ENCODE measurements at places on chromosomes 7 and 10.

DNA sequence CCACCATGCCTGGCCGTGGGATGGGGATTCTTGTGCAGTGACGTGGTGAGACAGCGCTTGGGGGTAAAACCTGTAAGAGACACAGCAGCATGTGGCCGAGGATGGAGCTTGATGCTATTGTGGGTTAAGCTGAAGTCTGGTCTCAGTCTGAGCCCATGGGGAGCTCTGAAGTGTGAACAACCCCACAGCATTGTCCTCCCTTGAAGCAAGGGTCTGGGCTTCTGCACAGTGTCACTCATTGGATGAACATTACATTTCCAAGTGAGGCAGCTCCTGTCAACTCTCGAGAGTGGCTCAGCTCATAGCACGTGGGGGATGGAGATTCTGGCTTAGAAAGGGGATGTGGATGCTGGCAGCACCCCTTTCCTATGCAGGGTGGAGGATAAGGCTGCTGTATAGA, 32.2 kb upstream of the ZNF438 start:
- no peak for DNase-seq

DNA sequence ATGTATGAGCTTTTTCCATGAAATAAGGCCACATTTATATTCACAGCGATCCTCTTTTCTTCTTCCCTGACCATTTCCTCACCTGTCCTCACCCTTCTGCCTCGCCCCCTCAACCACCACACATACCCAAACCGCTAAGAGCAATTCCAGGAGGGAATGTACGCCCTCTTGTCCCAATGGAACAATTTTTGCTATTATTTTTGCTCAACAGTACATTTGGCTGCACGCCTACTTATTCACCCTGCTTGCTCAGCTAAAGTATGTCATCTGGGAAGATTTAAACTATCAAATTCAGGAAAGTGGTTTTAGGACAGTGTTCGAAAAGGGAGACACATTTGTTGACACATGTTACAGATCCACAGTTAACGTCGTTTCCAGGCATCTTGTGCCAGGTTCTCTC, 252.7 kb downstream of the NEBL start:
- DNase-seq: no peak

- peak; percentile 69 for DNase-seq
Measured at GRCh38 chr10:102347236-102347828, 48.2 kb upstream of the NFKB2 start.

GRCh38 chr7:138720286-138720685, 19.1 kb upstream of the SVOPL start:
- DNase-seq: no peak

DNA sequence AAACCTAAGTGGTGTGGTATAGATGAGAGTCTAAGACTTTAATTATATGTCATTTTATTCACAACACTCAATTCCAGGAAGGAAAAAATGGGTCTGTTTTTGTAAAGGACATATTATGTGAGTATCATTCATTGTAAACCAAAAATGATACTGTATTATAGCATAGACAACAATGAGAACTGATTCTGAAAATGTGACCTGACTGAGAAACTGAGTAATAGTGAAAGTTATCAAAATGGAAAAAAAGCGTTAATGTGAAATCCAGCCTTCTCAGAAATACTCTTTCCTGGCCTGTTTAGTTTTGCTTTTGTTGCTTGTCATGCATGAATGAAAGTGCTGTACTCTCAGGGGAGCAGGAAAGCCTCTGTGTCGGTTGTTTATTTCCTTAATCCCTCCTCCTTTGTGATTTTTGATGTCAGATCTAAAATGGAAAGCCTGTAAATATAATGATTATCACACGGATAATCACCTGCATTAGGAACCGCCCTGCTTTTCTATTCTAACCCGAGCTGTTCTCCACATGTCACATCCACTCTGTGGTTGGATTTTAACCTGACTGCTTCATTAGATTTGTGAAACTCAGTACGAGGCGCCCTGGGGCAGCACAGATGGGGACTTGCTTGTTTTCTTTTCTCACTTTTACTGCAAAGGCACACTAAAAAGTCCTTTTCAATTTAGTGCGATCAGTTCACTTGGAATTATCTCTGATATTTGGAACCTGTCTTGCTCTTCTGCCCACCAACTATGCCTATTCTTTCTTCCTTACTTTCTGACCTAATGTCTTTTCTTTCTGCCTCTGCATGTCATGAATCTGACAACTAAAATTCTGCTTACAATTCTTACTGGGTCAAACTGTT, 240.9 kb upstream of the KAT6B start:
- DNase-seq: peak; percentile 75

DNA sequence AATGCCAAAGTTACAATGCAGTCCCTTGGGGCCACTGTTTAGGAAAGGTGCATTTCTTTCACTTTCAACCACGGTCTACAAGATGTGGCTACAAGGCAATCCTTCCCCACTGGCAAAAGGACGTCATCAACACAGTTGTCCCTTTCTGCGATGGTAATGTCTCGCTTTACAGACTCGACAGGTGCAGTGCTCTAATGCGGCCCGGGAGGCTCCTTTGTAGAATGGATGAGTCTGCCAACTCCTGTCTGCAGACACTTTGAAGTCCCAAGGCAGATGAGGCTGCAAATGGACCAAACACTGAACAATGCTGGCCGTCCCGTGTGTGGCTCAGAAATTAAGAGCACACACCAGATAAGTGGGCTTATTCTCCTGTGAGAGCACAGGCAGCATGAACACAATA, 133.7 kb downstream of the PIP4K2A start:
- DNase-seq: no peak

DNA sequence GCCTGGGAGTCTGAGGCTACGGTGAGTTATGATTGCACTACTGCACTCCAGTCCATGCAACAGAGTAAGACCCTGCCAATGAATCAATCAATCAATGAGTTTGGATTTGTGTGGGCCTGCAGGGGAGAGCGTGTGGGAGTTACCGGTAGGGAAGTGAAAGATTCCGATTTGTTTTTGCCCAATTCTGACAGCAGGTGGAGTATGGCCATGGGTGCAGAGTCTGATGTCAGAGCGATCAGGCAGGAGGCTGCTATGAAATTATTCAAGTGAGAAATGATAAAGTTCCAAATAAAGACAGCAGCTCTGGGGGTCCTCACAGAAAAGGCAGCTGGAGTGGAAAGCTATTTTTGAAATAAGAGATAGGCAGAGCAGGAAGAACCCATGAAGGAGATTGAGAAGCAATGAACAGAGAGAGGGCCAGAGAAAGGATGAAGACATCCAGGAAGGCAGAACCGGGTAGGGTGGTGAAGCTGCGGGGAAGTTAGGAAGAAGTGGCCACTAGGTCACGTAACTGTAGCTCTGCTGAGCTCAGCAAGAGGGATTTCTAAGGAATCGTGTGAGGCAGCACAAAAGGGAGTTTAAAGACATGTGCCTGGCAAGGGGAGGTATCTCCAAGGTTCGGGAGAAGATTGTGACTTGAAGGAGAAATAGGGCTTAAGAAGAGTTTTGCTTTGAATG, 93.7 kb upstream of the NMT2 start:
- DNase-seq: peak; percentile 49

DNA sequence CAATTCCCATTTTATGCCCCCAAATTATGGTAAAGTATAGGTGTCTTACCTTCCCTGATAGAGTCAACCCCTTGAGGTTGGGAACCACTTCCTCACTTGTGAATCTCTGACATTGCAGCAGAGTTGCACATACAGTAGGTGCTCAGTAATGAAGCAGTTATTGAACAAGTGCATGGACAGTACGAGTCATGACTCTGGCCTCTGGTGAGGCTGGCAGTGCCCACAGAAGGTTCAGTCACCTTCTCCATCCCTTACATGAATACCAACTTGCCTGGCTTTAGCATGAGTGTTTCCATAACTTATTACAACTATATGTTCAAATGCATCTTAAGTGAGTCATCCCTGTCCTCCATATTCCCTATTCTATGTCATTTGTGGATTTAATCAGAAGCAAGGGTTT, 340.0 kb downstream of the ELMO1 start:
- DNase-seq: no peak

GRCh38 chr10:130656187-130656575, 520.0 kb downstream of the GLRX3 start:
- DNase-seq: no peak
